Gastroesophageal sphincter (tissue), 4 donors: ENCODE measurements at places on chromosomes 7 and 10.

DNA sequence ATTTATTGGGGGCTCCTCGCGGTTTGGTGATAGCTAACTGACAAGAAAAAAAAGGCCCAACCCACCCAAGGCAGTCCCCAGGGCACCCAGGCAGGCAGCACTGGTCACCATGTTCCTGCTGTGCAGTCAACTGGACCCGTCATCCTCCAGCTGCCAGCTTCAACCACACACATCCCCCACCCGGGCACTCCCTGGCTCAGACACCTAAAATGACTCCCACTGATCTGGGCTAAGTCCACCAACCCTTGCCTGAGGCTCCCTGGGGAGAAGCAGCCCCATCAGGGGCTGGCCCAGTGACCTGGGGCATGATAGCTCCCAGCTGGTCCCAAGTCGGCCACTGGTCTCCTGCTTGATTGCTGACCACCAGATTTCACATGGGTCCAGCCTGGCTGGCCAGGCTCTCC lies 161.8 kb downstream of the NRF1 start:
- no peak for ATAC-seq

- no peak for ATAC-seq
Measured at GRCh38 chr7:5041047-5041446, 4.6 kb upstream of the RBAK start.

- no peak for ATAC-seq
Measured at GRCh38 chr7:98212532-98213041, 1.3 kb downstream of the BHLHA15 start.

DNA sequence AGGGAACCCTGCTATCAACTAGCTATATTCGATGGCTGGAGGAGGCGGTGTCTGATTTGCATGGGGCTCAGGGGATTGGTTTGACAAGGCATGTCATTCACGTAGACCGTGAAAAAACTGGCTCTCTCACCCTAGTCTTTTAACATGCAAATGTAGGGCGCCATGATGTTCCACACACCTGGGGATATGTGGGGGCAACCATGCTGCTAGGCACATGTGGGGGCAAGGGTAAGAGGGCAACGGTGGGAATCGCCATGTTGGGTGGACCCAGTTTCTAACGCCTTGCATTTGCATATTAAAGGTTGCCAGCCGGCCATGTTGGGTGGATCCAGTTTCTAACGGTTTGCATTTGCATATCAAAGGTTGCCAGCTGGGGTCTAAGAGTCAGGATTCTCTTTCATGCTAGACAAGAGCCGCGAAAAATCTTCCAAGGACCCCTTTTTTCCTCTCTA lies 419.2 kb upstream of the NFE2L3 start:
- ATAC-seq = no peak

GRCh38 chr10:13705526-13706174 lies 118.9 kb downstream of the PRPF18 start:
- no peak for ATAC-seq

DNA sequence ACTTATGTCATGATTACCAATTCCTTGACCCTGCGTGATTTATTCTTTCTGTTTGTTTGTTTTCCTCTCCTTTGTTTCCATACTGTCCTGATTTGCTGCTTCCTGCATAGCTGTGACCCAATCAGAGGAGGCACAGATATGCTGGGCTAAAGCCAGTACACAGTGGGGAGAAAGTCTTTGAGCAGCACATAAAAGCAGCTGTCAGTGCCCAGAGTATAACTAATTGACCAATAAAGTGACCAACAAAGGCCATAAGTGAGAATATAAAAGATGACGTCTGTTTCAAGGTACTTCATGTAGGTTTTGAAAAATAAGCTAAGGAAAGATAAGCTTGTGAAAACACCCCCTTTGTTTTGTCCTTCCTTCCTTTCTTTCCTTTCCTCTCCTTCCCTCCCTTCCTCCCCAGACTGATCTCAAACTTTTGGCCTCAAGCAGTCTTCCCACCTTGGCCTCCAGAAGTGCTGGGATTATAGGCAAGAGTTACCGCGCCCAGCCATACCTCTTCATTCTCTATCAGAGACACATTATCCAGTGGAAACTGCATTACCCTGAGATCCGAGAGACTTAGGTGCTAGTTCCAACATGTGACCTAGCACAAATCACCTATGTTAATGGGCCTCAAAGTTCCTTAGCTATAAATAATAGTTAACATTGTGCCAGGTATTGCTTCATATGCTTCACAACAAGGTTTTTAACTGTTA lies 17.0 kb downstream of the BCAP29 start:
- ATAC-seq = no peak

- no peak for ATAC-seq
Measured at GRCh38 chr10:97426776-97427570, 982 bp downstream of the PGAM1 start.
